PC-3 (cell line): ENCODE measurements at places on chromosomes 16 and 17. TPM values are rescaled to one million over a fixed set of nuclear protein-coding genes. Genes with fewer than 3 reads are reported as not detected.

The KIF2B gene
- total RNA-seq = not detected in 2 replicates

DNA sequence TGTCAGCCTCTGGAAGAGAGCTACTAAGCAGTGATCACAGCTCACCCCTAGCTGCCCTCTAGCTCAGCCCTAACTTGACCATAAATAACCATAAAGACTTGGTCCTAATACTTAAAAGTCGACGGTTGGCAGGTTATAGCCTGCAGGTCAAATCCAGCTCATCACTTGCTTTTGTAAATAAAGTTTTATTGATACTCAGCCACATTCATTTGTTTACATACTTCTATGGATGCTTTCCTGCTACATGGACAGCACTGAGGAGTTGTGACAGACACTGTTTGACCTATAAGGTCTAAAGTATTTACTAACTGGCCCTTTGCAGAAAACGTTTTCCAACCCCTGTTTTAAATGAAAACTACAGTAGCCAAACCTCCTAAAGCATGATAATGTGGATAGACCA, 151.6 kb upstream of the ASIC2 start:
- no peak overlapping the region for H3K4me3 ChIP-seq
- no peaks in the 10 kb centered on the region for H3K4me1 ChIP-seq
- no peak overlapping the region for H3K27ac ChIP-seq
- no peaks in the 10 kb centered on the region for H3K27me3 ChIP-seq
- no peak for DNase-seq
- no peaks in the 10 kb centered on the region for H3K36me3 ChIP-seq

DNA sequence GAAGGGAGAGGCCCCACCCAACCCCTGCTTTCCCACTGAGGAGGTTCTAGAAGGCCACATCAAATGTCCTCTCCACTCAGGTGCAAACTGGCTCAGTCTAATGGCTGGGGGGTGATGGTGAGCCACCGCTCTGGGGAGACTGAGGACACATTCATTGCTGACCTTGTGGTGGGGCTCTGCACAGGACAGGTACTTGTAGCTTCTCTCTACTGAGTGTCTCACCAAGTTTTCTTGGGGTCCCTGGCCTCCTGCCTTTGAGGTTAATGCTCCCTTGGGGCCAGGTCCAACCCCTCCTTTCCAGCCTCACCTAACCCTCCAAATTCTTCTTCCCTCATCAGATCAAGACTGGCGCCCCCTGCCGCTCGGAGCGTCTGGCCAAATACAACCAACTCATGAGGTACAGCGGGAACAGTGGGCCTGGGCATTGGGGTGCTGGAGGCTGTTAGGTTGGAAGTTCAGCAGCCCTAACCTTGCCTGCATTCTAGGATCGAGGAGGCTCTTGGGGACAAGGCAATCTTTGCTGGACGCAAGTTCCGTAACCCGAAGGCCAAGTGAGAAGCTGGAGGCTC, 5.7 kb downstream of the ENO3 start:
- no peak for DNase-seq
- H3K36me3 ChIP-seq = no peaks in the 10 kb centered on the region
- no peak overlapping the region for H3K27ac ChIP-seq
- no peak overlapping the region for H3K4me3 ChIP-seq

GRCh38 chr17:7023576-7024401, 939 bp downstream of the BCL6B start:
- no peaks in the 10 kb centered on the region for H3K27me3 ChIP-seq
- DNase-seq = peak; percentile 42
- no peak overlapping the region for H3K4me3 ChIP-seq

GRCh38 chr17:38982858-38983746, 15.9 kb upstream of the FBXO47 start:
- no peak overlapping the region for H3K4me3 ChIP-seq
- no peaks in the 10 kb centered on the region for H3K36me3 ChIP-seq
- H3K27ac ChIP-seq = no peak overlapping the region

GRCh38 chr16:25699069-25699468, 7.3 kb downstream of the HS3ST4 start:
- H3K36me3 ChIP-seq = no peaks in the 10 kb centered on the region
- H3K4me3 ChIP-seq = no peak overlapping the region
- peaks cover 12% of the 10 kb centered on the region for H3K27me3 ChIP-seq
- H3K27ac ChIP-seq = no peak overlapping the region

DNA sequence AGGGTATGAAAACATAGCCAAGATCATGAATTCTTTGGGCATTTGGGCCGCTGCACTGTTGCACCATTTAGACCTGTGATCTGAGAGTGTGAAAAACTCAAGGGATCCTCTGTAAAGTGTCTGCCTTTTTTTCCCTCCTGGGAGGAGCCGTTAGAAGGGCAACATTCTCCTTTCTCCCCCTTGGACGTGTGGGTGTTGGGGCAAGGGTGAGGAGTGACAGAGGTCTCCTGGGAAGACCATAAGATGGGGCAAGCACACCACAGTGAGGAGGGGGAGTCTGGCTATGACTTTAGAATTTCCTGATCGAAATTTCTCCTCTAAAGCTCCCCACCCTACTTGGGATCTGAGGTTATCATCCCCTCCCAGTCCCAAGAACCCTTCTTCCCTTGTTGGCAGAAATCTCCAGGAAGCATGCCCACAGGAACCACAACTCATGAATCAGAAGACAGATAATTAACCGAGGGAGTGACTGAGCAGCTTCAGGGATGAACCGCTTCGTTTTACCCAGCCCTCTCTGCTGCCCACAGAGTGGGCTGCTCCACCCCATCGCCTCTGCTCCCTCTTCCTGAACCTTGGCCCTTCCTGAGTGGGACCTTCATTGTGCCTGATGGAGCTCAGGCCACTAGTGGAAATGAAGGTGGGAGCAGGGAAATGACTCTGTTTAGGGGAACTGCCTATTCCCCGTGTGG, 4.2 kb downstream of the ITGB3 start:
- peak overlapping the region; percentile 5; the same call in 1 of the 2 replicates for H3K4me3 ChIP-seq
- no peaks in the 10 kb centered on the region for H3K36me3 ChIP-seq
- no peak overlapping the region for H3K27ac ChIP-seq
- DNase-seq = peak; percentile 88

DNA sequence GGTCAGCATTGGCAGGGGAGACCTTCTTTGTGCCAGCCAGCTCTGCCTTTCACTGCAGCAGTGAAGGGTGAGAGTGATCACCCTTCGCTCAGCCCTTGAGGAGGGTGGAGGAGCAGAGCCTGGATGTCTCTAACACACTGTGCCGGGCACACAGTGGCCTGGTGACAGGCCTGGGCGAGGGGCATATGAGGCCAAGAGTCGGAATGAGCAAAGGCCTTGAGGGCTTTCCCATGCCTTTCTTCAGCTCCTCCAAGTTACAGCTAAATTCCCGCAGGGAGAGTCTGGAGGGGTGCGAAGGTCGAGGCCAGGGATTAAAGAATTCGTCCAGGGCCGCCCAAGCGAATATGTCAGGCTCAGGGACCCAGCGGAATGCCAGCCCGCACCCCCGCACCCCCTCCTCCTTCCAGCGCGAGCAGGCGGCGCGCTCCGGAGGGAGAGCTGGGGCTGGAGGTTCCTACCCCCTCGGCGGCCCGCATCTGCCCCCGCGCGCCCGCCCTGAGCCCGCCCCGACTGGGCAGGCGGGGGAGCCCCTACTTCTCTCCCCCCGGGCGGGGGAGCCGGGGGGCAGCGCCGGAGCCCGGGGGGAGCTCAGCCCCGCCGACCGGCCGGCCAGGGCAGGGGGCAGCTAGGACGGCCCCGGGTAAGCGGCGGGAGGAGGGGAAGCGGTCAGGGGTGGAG, at the start of gene RASL10B:
Gene RASL10B, plus strand, starts transcription at position 401 of the 678 bp plus-strand sequence. CDS start 3,546 bp downstream, outside the sequence.
- no peak for DNase-seq
- no peak within 1 kb of the TSS for H3K4me3 ChIP-seq
- H3K36me3 ChIP-seq = no peaks in the 10 kb centered on the region
- no peaks in the 10 kb centered on the region for H3K27me3 ChIP-seq
- no peak within 1 kb of the TSS for H3K27ac ChIP-seq

GRCh38 chr16:72500545-72500944, 328.6 kb upstream of the PMFBP1 start:
- no peak for DNase-seq
- H3K27me3 ChIP-seq = no peaks in the 10 kb centered on the region
- H3K4me3 ChIP-seq = no peak overlapping the region
- no peaks in the 10 kb centered on the region for H3K4me1 ChIP-seq
- no peak overlapping the region for H3K27ac ChIP-seq

The PPP1R27 gene
- total RNA-seq = not detected in 2 replicates

The LGALS9 gene
- total RNA-seq = 1.1 TPM in 1 of 2 replicates, not detected in the other

DNA sequence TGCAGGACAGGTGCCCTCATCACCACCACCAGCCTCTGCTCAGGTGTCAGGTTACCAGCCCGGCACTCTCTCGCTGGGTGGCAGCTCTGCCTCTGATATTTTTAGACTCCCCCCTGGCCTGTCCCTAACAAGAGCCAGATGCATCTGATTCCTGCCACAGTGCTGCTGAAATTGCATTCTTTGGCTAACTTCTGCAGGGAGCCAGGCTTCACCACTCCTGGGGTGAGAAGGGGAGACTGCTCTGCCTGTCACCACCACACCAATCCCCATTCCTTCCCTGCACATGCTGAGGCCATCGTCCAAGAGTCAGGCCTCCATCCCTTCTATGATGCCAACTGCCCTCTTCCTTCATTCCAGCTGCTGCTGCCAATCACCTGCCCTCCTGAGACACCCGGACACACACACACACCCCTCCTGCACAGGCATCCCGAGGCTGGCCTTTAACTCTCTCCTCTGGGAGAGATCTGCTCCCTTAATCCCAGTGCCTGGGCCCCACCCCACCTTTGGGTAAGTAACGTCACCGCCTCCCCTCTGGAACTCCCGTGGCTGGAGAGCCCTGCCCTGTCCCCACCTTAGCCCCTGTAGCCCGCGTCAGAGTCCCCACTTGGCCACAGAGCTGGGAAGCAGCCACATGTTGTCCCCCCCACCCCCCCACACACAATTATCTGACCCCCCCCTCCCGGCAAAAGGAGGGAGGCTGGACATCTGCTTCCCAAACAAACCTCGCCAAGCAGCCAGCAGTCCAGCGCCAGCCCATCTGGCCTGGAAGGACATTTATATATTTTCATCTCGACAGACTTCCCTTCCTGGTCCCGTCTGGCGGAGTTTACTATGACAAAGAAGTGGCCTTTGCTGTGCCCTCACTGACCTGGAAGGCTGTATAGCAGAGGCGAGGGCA, 2.8 kb downstream of the EMP2 start:
- H3K27ac ChIP-seq = peak overlapping the region; percentile 84
- peak overlapping the region; percentile 89 for H3K4me3 ChIP-seq
- DNase-seq = peak; percentile 41
- H3K4me1 ChIP-seq = peaks cover 37% of the 10 kb centered on the region

The PIRT gene
- not detected in 2 replicates for total RNA-seq

- no peaks in the 10 kb centered on the region for H3K27me3 ChIP-seq
- no peaks in the 10 kb centered on the region for H3K36me3 ChIP-seq
- no peak for DNase-seq
- H3K4me1 ChIP-seq = no peaks in the 10 kb centered on the region
- no peak overlapping the region for H3K4me3 ChIP-seq
- no peak overlapping the region for H3K27ac ChIP-seq
These were observed 2.9 kb upstream of the FBXO47 start for GRCh38 chr17:38970128-38970527.

The FDXR gene
- total RNA-seq = 28.1 and 44.5 TPM in 2 replicates

- no peak overlapping the region for H3K4me3 ChIP-seq
- no peaks in the 10 kb centered on the region for H3K27me3 ChIP-seq
- H3K36me3 ChIP-seq = no peaks in the 10 kb centered on the region
- no peak overlapping the region for H3K27ac ChIP-seq
These were observed 373.7 kb downstream of the HAPSTR1 start for GRCh38 chr16:9465161-9465560.

GRCh38 chr17:32720671-32721070, 156.3 kb downstream of the MYO1D start:
- DNase-seq = no peak
- no peaks in the 10 kb centered on the region for H3K27me3 ChIP-seq

DNA sequence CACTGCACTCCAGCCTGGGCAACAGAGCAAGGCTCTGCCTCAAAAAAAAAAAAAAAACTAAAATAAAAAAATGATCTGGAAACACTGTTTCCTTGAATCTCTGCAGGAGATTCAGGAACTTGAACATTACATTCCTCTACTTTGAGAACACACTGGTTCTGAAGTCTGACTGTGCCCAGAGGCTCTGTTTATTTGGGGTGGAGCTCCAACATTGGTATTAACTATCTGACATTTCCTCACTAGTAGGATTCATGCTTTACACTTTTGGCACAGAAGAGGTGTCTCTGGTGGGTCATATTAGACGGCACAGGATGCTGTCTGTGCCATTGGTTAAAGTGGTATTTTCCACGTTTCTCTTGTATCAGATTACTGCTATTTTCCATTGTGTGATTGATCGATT, 10.4 kb downstream of the SULT1A2 start:
- H3K4me3 ChIP-seq = no peak overlapping the region
- H3K27me3 ChIP-seq = no peaks in the 10 kb centered on the region
- peaks cover 10% of the 10 kb centered on the region for H3K4me1 ChIP-seq
- no peak overlapping the region for H3K27ac ChIP-seq
- no peak for DNase-seq

The PLXDC1 gene
- total RNA-seq = not detected in 2 replicates

The CDH16 gene
- not detected in 2 replicates for total RNA-seq

The TLK2 gene
- total RNA-seq = 40.5 and 60.3 TPM in 2 replicates

DNA sequence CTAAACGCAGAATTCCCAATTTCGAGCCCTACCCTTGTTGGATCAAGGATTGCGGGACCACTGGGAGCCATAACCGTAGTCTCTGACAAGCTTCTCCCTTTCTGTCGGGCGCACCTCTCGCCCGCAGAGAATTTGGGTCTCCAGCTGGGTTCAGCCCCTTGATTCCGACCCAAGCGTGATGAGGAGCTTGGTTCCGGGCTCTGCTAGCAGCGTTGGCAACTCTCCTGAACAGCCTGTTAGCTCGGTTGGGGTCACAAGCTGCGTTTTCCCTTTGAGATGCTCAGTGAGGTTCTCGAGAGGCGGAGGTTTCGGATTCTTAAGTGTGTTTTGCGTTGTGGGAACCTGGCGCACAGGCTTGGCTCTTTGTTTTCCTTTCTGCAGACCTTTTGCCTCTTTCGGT, 655 bp downstream of the ATXN1L start:
- DNase-seq = no peak
- no peaks in the 10 kb centered on the region for H3K27me3 ChIP-seq
- H3K27ac ChIP-seq = no peak overlapping the region
- peaks cover 8% of the 10 kb centered on the region; the same call in 1 of the 2 replicates for H3K4me1 ChIP-seq
- H3K4me3 ChIP-seq = peak overlapping the region; percentile 82

GRCh38 chr16:71526111-71526631, at the start of gene CHST4:
CHST4 (plus strand) TSS chr16:71526426; CDS start chr16:71536678, 10,252 bp downstream.
- H3K4me1 ChIP-seq = no peaks in the 10 kb centered on the region
- no peak within 1 kb of the TSS for H3K4me3 ChIP-seq
- no peak within 1 kb of the TSS for H3K27ac ChIP-seq

The SOST gene
- total RNA-seq = not detected in 2 replicates

DNA sequence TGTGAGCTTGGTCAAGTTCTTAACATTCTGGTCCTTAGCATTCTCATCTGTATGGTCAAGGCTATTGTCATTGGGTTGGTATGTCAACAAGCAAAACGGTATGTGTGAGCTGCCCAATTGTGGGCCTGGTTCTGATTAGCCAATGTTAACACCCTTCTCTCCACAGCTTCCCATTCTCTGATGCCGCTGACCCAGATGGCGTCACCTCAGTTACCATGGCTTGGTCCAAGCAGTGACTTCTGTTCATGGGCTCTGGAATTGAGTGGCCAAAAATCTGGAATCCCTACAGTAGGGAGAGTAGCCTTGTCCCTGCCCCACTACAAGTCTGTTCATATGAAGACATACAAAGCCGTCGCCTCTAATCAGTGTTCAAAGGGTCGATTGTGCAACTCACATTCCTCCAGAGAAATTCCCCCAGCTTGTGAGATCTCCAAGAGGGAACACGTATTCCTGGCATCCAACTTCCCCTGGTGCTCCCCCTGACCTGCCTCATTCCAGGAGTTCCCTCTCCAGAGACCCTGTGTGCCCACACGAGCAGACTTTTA, 15.8 kb downstream of the TMEM98 start:
- no peaks in the 10 kb centered on the region for H3K27me3 ChIP-seq
- H3K4me3 ChIP-seq = no peak overlapping the region
- peaks cover 16% of the 10 kb centered on the region for H3K4me1 ChIP-seq
- no peaks in the 10 kb centered on the region for H3K36me3 ChIP-seq
- no peak for DNase-seq
- peak overlapping the region; percentile 38; the same call in 1 of the 2 replicates for H3K27ac ChIP-seq
